NCI-H1105 (cell line): ENCODE measurements at places on chromosomes 3 and 15.

GRCh38 chr3:150925751-150926201 lies 20.5 kb upstream of the MINDY4B start:
- peak; percentile 82 for DNase-seq

GRCh38 chr3:184545769-184546168 lies 15.8 kb upstream of the EPHB3 start:
- no peak for DNase-seq

DNA sequence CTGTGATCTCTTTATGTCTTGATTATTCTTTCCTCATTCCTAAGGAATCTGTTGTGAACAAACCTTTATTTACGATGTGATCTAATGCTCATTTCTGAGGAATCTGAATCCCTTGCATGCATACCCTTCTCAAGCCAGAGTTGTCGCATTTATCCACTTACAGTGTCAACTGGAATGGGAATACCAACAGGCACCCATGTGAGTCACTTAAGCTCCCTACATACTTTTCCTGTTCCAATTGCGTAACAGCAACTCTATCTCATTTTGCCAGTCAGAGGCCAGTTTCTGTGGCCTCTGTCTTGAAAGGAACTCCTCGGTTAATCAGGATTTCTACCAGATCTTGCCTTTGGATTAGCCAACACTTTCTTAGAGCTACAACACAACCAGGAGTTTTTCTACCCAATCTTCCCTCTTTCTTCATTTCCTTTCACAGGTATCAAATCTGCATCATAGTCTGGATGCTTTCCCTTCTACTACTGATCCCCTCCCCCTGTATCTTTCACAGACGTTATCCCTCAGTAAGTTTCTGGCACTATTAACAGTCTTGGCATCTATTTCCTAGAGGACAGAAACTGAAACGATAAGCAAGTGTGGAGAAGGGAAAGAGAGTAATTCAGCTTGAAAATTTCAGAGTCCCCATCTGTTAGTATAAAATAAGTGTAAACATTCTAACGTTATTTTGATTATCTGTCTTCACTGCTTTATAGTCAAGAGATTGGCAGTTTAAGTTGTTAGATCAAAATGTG lies 66.8 kb upstream of the BCHE start:
- no peak for DNase-seq

DNA sequence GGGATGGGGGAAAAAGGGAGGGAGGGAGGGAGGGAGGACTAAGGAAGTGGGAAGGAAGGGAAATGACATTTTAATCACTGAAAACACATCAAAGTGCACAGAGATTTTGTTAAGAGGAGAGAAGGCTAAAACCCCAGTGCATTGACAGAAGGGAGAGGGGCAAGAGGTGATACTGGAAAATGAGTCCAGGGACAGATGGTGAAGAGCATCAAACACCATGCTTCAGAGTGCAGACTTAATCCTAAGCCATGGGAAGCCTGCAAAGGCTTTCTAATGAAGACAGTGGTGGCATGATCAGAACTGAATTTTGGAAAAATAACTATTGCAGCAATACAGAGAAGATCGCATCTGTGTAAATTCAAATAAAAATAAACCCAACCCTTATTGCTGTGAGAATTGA lies 41.8 kb downstream of the HGD start:
- no peak for DNase-seq

DNA sequence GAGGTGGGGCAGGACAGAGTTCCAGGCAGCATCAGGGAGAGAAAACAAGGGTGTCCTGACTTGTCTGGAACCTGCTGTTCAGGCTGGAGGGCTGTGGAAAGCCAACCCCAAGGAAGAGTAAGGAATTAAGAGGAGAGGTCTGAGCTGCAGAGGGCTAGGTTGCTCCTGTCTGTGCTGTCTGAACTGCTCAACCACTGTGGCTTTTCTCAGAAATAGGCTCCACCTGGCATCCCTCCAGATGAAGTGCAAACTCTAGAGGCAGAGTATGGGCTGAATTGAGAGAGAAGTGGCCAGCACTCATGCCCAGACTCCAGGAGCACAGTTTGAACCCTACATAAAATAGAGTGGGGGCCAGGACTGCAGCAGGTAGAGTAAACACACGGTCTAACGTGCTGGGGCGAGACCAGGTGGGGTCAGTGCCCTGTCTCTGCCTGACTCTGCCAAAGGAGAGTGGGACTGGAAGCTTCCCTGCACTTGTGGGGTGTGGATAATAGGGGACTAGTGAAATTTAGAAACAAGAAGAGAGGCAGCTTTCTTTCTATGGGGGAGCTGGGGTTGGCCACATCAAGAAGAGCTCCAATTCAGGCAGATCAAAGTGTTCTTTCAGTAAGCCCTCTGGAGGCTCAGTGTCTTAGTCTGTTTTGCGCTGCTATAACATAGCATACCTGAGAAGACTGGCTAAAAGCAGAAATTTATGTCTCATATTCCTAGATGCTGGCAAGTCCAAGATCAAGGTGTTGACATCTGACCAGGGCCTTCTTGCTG lies 28.0 kb upstream of the MNS1 start:
- no peak for DNase-seq

- DNase-seq = no peak
Observed at GRCh38 chr15:83322061-83322460, 37.6 kb upstream of the BNC1 start.

DNA sequence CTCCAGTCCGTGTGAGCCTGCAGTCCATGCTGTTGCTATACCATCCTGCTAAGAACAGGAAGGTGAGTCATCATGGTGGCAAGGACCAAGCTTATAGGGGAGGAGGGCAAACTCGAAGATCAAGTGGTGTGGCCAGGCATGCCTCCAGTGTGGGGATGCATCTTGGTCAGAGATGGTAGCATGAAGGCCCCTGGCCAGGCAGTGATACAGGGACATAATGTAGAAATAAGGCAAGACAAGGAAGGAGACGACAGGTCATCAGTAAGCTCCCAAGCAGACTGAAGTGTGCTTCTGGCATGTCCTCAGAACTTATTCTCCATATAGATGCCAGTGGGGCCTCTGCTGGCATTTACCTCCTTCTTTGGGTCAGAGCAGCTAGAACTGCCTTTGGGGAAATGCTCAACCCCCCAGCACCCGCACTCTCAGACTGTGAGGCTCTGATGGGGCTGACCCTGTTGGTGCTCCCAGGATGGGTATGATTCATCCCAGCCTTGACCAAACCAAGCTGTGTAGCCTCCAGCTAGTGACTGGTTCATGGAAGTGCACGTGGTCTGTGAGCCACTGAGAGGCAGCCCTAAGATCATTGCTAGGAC lies 52.5 kb upstream of the ATP2B2 start:
- no peak for DNase-seq

DNA sequence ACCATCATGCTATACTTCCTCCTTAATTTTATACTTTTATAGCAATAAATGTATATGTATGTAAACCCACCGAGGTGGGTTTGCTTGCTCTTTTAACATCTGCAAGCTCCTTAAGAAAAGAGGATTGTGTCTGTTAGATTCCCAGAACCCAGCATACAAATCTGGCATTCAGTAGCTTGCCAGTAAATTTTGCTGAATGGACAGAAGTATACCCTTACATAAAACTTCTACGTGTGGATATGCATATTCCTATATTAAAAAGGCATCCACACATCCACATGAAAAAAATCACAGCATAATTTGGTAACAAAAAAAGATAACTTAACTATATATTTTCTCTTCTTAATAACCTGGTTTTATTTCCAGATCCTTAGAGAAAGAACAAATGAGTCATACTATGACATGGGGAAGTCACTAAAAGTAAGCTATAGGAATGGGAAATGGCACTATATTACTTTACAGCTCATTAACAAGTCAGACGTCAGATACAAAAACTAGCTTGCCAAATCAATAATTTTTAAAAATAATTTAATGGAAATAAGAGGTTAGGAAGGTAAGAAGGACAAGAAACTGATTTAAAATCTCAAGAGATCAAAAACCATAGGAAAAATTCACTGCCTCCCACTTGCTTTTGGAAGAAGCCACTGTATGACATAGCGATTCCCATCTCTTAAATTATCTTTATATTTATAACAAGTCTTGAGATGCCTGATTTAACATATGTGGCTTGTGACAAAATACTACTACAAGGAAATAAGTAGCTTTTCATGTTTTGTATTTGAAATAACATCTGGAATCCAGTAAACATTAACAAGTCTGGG lies 68.7 kb downstream of the SUMF1 start:
- no peak for DNase-seq

- no peak for DNase-seq
Observed at GRCh38 chr3:187849016-187849654, 103.9 kb upstream of the BCL6 start.

DNA sequence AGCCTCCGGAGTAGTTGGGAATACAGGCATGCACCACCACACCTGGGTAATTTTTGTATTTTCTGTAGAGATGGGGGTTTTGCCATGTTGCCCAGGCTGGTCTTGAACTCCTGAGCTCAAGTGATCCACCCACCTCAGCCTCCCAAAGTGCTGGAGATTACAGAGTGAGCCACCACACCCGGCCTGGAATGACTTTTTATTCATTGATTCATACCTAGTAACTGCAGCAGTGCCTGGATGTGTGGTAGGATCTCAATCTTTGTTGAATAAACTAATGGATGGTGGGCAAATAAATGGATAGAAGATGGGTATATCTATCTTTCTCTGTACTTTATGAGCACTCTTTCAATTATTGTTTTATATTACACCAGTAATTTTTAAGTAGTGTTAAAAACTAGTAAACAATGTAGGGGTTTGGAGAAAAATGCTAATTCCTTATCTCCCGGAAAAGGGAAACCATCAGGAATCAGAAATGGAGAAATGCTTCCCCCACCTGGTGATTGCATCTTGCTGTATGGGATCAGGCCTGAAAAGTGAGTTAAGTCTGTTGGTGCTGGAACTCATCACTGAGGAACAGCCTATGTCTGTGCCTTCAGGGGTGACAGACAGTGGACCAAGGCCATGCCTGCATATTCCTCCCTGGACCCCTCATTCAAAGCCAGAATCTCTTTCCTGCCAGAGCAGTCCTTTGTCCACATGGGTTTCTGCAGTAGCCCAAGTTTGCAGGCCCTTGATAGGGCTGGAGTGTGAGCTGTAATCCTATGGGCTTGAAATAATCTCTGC lies 161.0 kb upstream of the CTDSPL start:
- DNase-seq = no peak

- DNase-seq = no peak
Observed at GRCh38 chr3:38359038-38359437, 12.5 kb downstream of the XYLB start.

DNA sequence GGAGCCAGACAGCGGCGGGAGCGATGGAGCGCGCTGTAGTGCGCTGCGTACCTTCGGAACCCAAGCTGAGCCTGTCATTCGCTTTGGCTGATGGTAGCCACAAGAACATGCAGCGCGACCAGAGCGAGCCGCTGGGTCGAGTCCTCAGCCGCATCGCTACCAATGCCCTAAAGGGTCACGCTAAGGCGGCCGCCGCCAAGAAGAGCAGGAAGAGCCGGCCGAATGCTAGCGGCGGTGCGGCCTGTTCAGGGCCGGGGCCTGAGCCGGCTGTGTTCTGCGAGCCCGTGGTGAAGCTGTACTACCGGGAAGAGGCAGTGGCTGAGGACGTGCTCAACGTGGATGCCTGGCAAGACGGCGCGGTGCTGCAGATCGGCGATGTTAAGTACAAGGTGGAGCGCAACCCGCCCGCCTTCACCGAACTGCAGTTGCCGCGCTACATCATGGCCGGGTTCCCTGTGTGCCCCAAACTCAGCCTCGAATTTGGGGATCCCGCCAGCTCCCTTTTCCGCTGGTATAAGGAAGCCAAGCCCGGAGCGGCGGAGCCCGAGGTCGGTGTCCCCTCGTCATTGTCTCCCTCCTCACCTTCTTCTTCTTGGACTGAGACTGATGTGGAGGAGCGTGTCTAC lies 498 bp downstream of the PDE12 start:
- DNase-seq = no peak

DNA sequence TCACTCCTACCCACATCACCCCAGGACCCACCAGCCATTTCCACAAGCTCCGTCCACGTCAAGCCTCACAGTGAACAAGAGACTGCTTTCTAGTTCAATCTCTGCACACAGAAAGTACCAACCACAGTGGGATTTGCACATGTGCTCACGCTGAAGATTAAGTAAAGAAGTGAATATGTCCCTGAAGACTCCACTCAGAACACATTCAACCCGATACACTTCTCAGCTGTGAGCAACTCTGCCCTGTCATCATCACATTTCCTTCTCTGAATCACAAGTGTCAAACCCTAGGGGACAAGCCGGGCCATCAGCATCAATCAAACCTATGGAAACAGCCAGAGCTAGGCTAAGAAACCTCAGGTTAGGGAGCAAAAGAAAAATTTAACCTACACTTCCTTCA lies 1.9 kb downstream of the STIMATE start:
- no peak for DNase-seq

- DNase-seq = no peak
Observed at GRCh38 chr15:88215066-88215648, 41.4 kb downstream of the NTRK3 start.

DNA sequence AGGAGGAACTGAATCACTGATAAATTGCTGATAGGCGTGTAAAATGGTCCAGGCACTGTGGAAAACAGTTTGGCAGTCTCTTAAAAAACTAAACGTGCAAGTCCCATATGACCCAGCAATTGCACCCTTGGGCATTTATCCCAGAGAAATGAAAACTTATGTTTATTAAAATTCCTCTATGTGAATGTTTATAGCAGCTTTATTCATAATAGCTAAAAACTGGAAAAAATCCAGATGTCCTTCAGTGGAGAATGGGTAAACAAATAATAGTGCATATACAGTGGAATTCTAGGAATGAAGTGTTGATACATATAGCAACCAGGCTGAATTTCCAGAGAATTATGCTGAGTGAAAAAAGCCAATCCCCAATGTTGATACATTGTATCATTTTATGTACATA lies 482.2 kb upstream of the PDZRN3 start:
- no peak for DNase-seq

GRCh38 chr3:184872200-184872599 lies 60.2 kb downstream of the VPS8 start:
- DNase-seq = no peak

- DNase-seq = no peak
Observed at GRCh38 chr15:63340878-63341277, 40.8 kb downstream of the CA12 start.

DNA sequence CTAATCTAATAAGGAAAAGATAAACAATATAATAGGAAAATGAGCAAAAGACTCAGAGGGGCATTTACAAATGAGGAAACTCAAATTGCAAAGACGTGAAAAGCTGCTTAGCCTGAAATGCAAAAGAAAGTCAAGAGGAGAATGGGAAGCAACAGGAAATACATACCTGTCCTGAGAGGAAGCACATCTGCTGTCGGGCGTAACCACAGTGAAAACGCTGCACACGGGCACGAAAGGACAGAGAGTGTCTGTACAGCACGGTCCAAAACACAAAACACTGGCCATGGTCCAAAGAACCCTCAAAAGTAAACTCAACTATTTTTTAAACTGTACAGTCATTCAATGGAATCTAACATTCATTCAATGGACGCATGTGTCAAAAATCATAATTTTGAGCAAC lies 100.6 kb downstream of the CHSY1 start:
- no peak for DNase-seq

- no peak for DNase-seq
Observed at GRCh38 chr3:46549408-46549904, 16.6 kb downstream of the LRRC2 start.

DNA sequence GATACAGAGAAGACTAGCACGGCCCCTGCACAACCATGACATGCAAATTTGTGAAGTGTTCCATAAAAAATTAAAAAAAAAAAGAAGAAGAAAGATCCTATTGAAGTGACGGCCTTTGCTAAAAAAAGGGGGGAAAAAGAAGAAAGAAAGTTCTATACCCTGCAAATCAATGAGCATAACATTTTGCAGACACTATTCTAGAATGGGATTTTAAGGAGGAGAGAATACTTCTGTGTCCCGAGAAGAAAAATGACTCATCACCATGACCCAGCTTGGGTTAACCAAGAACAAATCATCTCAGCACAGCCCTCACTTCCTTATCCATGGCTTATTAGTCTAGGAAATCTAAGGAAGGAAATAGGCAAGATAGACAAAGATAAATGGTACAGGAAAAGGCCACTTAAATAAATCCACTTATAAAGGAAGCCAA lies 7.4 kb upstream of the SH3BP5 start:
- no peak for DNase-seq
